ENCODE measurements at places on chromosomes 2 and 18.

- no peak for DNase-seq
Measured at GRCh38 chr2:238238766-238239542, 884 bp downstream of the HES6 start.

- DNase-seq = no peak
Measured at GRCh38 chr2:168371273-168372019, 84.6 kb upstream of the CERS6 start.

DNA sequence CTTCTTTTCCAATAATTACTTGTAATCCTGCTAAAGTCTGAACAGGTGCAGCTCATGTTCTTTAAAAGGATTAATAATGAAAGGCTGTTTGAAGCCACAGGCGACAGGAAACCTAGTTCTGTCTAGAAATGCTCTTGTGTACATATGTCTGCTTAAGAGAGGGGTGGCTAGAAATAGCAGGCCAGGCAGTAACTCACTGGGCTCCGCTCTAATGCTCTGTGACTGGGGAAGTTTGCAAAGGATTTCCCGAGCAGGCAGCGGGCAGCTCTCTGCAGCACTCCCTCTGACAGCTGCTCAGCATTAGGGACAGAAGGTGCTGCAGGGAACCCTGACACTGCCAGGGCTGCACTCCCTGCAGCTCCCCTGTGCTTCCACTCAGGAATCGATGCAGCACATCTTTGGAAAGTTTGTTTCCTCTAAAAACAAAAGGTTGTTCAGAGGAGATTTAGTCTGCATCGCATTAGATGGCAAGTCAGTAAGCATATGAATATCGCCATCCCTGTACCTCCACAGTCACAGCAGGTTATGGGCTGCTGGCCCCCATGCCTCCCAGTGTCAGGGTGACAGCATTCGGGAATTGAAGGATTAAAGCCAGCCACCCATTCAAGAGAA is 33.1 kb upstream of the TTC39C start:
- no peak for DNase-seq

DNA sequence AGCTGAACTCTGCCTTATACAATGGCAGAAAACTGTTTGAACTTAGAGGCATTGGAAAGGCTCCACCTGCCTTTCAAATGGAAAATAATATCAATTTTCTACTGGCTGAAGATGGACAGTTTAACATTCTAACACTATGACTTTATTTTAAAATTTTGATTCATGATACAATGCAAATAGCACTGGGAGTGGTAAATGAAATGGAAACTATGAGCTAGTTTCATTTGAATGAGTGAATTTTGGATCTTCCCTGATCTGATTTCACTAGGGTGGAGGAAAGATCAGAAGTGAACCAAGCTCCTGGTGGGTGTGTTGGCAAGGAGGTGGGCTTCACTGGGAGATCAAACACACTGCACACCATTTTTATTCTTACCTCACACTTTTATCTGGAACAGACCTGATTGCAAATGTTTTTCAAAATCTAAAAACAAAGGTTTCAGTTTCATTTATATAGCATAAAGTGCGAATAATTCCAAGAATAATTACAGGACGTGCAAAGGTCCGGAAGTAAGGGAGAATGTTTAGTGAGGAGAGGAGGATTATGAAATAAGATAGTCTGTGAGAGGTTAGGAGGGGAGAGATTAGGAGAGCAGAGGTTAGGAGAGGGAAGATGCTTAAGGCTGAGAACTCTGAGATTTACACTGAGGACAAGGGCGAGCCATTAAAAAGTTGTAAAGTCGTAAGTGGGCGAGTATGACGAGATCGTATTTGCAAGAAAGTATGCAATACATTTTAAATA is 18.6 kb upstream of the MBP start:
- no peak for DNase-seq

Measured in NCI-H1436 treated with DMSO at 0.1 percent for 48 hours (cell line).